Effector memory CD8-positive, alpha-beta T cell (primary cell): ENCODE measurements at places on chromosomes 2 and 18.
A peak's percentile ranks its signal among the peaks of the same experiment; 100 is the strongest.

GRCh38 chr2:99153921-99154604 lies 679 bp downstream of the TSGA10 start:
- no peaks in the 10 kb centered on the region for H3K27me3 ChIP-seq
- peak overlapping the region; percentile 89 for H3K4me3 ChIP-seq
- H3K36me3 ChIP-seq: peaks cover 29% of the 10 kb centered on the region
- DNase-seq: no peak
- no peak overlapping the region for H3K27ac ChIP-seq

DNA sequence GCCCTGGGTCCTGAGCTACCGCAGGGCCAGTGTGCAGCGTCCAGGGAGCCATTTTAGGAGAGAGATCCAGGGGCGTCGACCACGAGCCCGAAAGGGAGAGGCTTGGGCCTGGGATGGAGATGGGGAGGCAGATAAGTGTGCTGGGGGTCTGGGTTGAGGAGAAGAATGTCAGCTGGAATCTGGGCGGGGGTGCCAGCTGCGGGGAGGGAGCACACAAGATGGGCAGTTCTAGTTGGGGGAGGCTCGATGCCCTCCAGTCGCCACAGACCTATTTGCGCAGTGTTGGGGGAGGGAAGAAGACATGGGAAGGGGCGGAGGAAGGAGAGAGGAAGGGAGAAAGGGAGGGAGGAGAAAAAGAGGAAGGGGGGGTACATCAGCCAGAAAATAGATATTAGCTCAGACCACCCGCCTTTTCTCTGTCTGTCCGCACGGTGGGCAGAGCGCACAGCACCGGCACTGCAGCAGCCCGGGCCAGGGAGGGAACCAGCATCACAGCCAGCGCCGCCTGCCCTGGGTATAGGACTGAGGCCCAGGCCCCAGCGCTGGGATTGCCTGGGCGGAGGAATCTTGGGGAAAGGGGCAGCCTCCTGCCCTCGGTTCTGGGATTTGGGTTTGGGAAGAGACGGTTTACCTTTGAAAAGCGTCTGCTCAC lies 1.9 kb upstream of the HOXD11 start:
- peak overlapping the region; percentile 59 for H3K4me3 ChIP-seq
- no peak for DNase-seq
- peaks cover 79% of the 10 kb centered on the region for H3K27me3 ChIP-seq
- H3K27ac ChIP-seq: peak overlapping the region; percentile 85
- peaks cover 23% of the 10 kb centered on the region for H3K4me1 ChIP-seq
- peaks cover 46% of the 10 kb centered on the region for H3K36me3 ChIP-seq

DNA sequence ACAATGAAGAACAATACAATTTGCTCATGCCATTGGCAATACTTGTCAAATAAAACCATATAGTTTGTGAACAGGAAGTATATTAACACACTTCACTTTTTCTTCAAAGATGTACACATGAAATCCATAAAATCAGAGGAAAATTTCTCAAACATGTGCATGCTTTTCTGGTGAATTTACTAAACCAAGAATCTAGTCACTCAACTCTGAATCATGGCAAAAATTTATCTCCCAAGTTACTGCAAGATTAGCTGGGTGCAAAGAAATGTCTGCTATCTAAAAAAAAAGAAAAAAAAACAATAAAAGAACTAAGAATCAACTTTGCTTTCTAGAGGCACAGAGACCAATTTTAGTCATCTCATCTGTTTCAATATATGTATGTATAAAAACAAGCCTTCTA lies 419.2 kb downstream of the NR4A2 start:
- no peak overlapping the region for H3K4me3 ChIP-seq
- no peaks in the 10 kb centered on the region for H3K4me1 ChIP-seq
- DNase-seq: no peak
- H3K36me3 ChIP-seq: no peaks in the 10 kb centered on the region
- no peaks in the 10 kb centered on the region for H3K27me3 ChIP-seq

- no peaks in the 10 kb centered on the region for H3K27me3 ChIP-seq
- H3K27ac ChIP-seq: no peak overlapping the region
- H3K4me3 ChIP-seq: no peak overlapping the region
- H3K36me3 ChIP-seq: no peaks in the 10 kb centered on the region
These were observed 64.6 kb upstream of the TANC1 start for GRCh38 chr2:158903711-158904405.

- DNase-seq: no peak
- no peak overlapping the region for H3K27ac ChIP-seq
- no peaks in the 10 kb centered on the region for H3K4me1 ChIP-seq
- H3K36me3 ChIP-seq: no peaks in the 10 kb centered on the region
- H3K27me3 ChIP-seq: no peaks in the 10 kb centered on the region
These were observed 44.5 kb downstream of the TXNL1 start for GRCh38 chr18:56593906-56594305.

GRCh38 chr2:160014227-160014626 lies 48.2 kb downstream of the PLA2R1 start:
- no peaks in the 10 kb centered on the region for H3K36me3 ChIP-seq
- H3K4me1 ChIP-seq: no peaks in the 10 kb centered on the region
- H3K27ac ChIP-seq: no peak overlapping the region

DNA sequence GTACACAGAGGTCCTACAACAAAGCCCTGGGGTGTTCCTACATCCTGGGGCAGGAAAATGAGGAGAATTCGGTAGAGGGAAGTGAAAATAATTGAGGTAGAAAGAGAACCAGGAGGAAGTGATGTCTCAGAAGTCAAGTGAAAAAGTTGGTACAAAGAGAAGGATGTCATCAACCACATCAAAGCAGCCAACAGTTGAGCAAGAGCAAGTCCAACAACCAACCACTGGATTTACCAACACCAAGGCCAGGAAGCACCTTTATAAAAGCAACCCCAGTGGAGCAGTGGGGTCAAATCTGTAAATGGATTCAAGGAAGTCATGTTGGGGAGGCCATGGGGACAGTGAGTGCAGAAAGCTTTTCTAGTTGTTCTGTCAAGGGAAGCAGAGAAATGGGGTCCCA lies 360.4 kb downstream of the ZNF516 start:
- no peaks in the 10 kb centered on the region for H3K36me3 ChIP-seq
- no peak overlapping the region for H3K27ac ChIP-seq
- H3K4me1 ChIP-seq: no peaks in the 10 kb centered on the region
- no peak for DNase-seq

DNA sequence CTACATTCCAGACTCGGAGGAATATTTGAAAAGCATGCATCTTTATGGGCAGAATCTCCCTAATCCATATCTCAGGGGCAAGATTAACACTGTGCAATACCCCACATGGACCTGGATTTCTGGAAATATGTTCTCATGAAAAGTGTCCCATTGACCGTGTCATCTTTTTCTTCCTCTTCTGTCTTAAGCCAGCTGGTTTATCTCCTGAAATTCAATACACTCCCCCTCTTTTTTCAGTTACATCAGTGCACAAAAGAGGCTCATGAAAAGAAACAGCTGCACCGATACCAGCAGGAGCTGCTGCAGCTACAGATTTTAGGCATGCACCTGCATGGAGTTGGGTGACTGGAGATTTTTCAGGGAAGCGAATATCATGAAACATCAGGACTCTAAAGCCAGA lies 117.2 kb downstream of the SLC4A3 start:
- no peaks in the 10 kb centered on the region for H3K36me3 ChIP-seq
- no peaks in the 10 kb centered on the region for H3K27me3 ChIP-seq
- no peak overlapping the region for H3K4me3 ChIP-seq
- no peaks in the 10 kb centered on the region for H3K4me1 ChIP-seq
- DNase-seq: no peak
